ENCODE measurements at places on chromosomes 5 and 9.
A peak's percentile ranks its signal among the peaks of the same experiment; 100 is the strongest.

- DNase-seq, result peak; percentile 17
Observed at GRCh38 chr5:79135790-79136553, 24.4 kb downstream of the BHMT start.

DNA sequence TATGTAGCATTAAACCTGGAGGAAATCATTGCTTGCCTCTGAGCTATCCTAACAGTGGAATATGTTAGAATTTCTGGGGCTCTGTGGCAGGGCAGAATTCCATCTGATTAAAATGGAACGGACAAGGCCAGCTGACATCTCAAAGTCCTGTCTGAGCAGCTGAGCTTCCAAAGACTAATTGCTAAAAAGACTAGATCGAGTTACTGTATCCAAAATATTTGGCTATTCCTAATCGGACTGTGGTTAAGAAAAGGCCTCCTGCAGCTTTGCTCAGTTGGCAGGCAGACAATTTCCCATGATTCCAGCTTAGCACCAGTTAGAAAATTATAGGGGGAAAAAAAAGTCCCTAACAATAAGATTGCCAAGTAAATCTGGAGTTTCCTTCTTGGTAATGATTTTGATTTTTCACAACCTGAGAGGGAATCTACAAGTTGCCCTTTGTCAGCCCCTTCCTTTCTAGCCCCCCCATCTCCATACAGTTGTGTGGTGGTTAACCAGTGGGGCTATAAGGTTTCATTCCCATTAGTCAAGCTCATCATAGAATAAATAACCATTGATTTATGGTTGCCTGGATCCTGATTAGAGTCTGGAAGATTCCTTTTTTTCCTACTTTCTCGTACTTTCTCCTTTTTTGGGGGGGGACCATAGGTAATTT lies 26.4 kb downstream of the PTGR1 start:
- no peak for DNase-seq

- DNase-seq, result no peak
Observed at GRCh38 chr9:29078063-29078666, 1504.9 kb upstream of the C9orf72 start.

- DNase-seq, result peak; percentile 66
Observed at GRCh38 chr9:116000748-116001329, 152.8 kb upstream of the PAPPA start.

GRCh38 chr5:111453747-111454146 lies 58.6 kb downstream of the STARD4 start:
- no peak for DNase-seq

Measured in Karpas-422 (cell line).